ENCODE measurements at places on chromosomes 12 and 14. TPM values are rescaled to one million over a fixed set of nuclear protein-coding genes. Genes with fewer than 3 reads are reported as not detected.

The ASPG gene
- total RNA-seq = 59.2 TPM

The MYF5 gene
- total RNA-seq = not detected

The GDF3 gene
- total RNA-seq = not detected

The PALS1 gene
- 21.6 TPM for total RNA-seq

All from esophagus mucosa (tissue), 1 donor.